Activated T-helper 1 cell treated with anti-CD3 and anti-CD28 coated beads, Interleukin-2, amount 50 U/mL, for 16 hours (primary cell): ENCODE measurements at places on chromosomes 16 and 17.
A peak's percentile ranks its signal among the peaks of the same experiment; 100 is the strongest.

DNA sequence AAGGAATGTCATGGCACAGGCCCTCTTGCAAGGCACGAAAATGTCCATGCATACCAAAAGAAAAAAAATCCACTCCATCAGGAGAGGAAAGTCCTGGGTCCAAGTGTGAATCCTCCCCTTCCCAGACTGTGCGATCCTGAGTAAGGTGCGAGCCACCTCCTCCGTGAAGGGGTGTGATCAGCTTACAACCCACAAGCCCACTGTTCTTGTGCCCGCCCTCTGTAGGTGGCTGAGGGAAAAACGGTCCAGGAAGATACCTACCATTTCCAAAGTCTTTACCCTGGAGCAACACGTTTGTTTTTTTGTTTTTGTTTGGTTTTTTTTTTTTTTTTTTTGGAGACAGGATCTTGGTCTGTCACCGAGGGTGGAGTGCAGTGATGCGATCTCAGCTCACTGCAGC lies 116.5 kb downstream of the ZNF423 start:
- no peak for DNase-seq

DNA sequence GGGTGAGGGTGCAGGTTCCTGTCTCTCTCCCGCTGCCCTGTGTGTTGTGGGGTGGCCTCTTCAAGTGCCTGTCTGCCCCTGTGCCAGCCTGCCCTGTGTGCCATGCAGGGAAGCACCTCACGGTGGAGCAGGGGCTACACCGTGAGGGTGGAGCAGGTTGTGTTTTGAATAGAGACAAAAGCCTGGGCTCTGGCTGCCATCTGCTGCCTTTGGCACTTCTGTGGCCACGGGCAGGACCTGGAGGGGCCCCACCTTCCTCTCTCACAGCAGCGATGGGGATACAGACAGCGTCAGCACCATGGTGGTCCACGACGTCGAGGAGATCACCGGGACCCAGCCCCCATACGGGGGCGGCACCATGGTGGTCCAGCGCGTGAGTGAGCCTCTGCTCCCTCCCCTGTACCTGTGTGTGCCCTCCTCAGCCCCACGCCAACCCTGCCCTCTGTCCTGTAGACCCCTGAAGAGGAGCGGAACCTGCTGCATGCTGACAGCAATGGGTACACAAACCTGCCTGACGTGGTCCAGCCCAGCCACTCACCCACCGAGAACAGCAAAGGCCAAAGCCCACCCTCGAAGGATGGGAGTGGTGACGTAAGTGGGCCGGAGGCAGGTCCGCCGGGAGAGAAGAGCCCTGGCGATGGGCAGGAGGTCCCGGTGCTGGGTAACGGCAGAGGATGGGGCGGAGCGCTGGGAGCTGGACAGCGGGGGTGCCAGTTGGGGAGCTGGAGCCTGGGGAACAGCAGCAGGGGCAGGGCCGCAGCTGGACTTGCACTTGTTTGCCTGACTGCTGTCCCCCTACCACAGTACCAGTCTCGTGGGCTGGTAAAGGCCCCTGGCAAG lies 5.4 kb upstream of the C17orf107 start:
- no peak for DNase-seq

- DNase-seq: no peak
These were observed 115.3 kb downstream of the ANKRD11 start for GRCh38 chr16:89375021-89375420.

- no peak for DNase-seq
These were observed 159.2 kb upstream of the CDH5 start for GRCh38 chr16:66207139-66207882.

DNA sequence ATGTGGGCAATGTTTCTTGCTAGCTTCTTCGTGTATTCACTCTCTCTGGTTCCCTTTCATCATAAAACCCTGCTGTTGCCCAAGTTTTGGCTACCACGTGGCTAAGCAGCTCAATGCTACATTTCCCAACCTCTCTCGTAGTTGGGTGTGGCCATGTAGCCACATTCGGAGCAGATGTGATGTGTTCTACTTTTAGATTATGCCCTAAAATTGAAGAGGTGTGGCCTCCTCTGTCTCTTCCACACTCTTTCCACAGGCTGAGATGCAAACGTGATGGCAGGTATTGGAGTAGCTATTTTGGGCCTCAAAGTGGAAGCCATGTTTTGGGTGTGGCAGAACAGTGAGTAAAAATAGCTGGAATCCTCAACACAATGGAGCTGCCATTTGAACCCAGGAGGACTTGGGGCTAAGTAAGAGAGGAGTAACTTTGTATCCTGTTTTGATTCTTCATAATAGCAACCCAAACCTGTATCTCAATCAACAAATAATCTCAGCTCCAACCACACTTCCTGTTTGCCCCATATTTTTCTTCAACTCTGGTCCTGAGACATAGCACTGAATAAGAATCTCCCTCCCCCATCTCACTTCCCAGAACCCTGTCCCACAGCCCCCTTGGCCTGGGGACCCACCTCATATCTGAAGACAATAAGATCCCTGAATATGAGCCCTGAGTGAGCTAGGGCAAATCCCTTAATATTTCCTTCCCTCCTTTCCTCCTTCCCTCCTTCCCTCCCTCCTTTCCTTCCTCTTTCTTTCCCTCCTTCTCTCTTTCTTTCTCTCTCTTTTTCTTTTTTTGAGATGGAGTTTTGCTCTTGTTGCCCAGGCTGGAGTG lies 4.0 kb downstream of the NUPR1 start:
- no peak for DNase-seq

GRCh38 chr16:68902969-68903345 lies 59.6 kb downstream of the TANGO6 start:
- no peak for DNase-seq

DNA sequence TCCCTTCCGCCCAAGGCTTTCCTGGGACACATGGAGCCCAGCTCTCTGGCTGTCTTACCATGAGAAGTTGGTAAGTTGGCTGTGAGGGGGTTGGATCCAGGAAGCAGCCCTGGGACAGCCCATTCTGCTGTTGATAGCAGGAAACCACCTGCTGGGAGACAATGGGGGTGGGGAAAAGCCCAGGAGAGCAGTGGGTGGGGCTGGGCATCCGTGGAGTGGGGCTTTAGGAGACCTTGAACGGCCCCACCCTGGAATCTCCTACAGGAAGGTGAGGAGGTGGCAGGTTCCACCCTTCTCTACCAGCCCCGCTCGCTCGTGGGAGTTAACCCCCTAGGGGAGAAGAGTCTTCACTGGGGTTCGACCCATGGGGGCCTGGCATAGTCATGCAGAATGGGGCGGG lies 5.8 kb downstream of the TMEM92 start:
- DNase-seq: no peak

- no peak for DNase-seq
These were observed 67.6 kb upstream of the FOXF1 start for GRCh38 chr16:86442703-86443102.

DNA sequence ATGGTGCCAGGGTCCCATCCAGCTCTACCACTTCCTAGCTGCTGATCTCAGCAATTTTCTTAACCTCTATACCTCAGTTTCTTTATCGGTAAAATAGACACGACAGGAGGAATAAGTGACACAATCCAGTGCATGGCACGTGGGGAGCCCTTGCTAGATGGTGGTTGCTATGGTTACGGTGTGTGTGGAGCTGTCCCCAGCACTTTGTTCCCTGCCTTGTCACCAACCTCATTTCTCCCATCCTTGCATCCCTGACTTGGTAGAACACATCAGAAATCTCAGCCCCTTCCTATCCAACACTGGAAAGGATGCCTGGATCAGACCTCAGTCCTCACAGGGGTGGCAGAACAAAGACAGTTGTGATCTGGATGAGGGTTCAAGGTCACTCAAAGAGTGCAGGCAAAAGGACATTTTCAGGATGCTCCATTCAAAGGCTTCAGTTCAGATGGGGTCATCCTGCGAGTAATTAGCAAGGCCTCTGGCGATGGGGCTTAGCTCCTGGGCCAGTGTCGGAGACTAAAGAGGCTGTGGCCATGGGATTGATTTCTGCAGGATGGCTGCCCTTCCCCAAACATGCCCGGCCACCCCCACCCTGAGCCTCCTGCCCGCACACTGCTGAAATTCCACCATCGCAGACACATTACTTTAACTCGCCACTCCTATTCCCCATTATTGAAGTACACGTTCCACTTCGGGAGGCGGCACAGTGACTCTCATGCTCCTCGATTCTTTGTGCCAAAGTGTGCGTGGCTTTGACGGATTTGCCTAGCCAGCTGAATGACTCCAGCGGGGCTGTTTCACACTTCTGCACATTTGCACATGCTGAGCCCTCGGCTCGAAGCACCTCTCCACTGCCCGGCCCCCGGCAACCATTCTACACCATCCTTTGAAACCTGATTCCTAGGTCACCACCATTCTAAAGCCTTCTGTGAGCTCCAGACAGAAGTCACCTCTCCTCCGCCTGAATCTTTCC lies 40.3 kb downstream of the WNT3 start:
- no peak for DNase-seq

- no peak for DNase-seq
These were observed 25.0 kb downstream of the MRC2 start for GRCh38 chr17:62652251-62653001.

GRCh38 chr17:40331743-40332641 lies 23.0 kb downstream of the RARA start:
- no peak for DNase-seq

- DNase-seq: peak; percentile 21
These were observed 65.8 kb upstream of the SMIM36 start for GRCh38 chr17:55576996-55577586.

DNA sequence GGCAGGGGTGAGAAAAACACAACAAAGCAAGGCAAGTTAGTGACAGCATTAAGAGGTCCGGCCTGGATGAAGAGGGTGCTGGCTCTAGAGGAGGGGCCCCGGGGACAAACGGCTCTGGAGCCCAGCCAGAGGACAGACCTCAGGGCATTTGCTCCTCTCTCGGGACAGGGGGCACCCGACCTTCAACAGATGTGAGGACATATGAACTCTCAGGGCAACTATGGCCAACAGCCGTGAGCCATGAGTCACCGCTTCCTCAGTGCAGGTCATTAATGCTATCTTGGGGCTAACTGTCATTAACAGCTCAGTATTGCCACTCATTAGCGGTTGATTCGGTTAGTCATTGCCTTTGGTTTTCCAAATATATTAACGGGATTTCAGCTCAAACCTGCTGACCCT lies 9.7 kb upstream of the ARL5C start:
- DNase-seq: no peak

DNA sequence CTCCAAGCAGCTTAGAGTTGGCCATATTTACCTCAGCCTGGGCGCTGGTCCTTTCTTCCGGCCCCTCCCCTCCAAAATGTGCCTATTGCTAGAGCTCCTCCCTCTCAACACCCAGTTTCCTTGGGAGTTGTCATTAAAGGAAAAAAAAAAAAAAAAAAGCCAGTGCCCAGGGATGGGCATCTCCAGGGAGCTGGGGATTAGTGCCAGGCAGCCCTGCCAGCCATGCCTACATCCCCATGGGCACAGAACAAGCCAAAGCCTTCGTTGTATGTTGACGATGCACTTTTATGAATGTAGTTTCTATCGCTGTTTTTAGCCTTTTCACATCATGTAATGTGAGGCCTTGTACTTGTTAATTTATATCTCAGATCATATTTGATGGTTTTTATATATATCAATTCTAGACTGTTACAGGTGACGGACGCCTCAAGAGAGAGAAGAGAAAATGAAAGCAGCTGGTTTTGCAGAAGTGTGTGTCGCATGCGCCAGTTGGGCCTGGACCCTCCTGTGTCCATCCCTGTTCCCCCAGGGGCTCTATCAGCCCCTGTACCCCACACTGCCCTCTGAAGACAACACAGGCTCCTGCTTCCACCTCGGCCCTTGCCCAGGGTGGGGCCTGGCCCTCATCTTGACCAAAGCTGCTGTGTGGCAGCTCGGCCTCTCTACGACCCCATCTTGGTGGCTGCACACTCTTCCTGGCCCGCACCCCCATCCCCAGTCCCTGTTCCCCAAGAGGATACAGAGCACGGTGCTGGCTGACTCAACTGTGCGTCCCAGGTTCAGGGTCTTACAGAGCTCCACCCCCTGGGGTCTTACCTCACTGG lies 4.8 kb downstream of the LIMD2 start:
- DNase-seq: no peak

DNA sequence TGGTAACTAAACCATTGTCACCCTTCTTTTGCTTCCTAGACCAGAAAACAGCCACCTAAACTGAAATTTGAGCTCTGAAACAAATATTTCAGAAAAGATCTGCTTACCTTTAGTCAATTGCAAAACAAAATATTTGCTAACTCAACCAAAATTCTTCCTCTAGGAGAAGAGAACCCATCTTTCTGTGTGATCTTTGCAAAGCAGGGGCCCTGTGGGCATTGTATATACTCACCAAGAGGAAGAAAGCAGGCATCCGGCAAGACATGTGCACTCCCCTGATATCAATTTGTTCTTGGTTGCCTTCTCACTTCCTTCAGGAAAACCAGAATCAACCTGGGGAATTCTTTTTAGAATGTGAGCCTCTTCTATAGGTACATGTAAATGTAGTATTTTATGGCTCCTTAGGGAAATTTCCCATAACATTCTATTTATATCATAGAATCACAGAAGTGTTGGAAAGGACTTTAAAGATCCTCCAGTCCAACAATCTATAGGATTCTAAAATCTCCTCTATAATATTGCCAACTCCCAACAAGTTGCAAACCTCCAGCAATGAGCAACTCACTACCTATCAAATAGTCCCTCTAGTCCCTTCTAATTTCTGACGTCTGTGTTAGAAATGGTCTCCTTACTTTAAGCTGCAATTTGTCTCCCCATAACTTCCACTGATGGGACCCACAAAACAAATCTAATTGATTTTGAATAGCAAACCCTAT lies 966 bp downstream of the SLFN14 start:
- no peak for DNase-seq

- DNase-seq: no peak
These were observed 20.6 kb downstream of the MAP3K14 start for GRCh38 chr17:45296003-45296832.

- peak; percentile 53 for DNase-seq
These were observed 1.8 kb downstream of the HSD17B1 start for GRCh38 chr17:42554250-42555121.

DNA sequence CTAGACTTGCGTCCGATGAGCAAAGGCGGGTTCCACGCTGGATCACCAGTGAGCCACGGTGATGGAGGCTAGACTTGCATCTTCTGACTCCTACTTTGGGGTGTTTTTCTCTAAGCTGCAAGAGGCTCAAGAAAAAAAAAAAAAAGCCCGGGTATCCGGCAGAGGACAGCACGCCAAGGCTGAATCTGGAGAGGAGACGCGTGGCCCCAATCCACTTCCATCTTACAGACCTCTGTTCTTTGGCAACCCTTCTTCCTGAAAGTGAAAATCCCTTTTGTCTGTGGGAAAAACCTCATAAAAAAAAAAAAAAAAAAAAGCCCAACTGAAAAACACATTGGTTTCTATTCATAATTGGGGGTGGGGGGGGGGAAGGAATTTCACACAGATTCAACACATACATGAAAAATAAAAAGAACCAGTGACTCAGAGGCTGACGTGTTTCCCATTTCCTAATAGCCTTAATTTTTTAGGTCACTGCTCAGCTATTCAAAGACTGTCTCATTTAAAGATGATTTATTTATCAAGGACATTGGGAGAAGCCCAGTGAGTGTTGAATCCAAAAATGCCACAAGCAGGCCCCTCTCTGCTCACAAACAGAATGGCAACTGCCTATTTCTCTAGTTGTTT lies 258.3 kb downstream of the FOXL1 start:
- DNase-seq: no peak

- DNase-seq: no peak
These were observed 5.7 kb downstream of the CFAP119 start for GRCh38 chr16:30755955-30756780.
